Heart right ventricle (tissue), 16 donors: ENCODE measurements at places on chromosomes 7 and 10. TPM values are rescaled to one million over a fixed set of nuclear protein-coding genes. Genes with fewer than 3 reads are reported as not detected.

DNA sequence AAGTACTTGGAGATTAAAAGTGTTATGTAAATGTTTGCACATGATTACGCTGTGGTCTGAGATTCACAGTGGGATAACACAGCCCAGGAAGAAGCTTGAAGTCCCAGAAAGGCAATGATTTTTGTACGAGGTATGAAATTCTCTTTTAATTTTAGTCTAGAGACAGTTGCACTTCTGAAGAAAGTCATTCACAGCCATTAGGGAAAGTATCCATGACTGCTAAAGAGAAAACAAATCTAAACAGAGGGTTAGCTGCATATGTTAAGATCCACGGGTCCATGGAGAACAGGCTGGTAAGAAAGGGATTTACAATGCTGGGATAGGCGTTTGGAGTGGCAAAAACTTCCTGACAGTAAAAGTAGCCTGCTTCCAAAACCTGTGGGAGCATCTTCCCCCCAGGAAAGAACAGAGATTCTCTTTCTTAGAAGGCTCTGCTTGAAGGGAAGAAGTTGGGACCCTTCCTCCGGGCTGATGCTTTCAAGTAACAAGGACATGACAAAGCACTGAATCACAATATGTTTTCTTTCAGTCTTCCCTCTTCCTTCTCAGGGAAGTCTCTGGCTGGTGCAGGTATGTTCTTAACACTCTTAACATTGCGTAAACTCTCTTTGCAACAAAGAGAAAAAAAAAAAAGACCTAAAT is 220.8 kb upstream of the CELF2 start:
- DNase-seq, result no peak

- no peak for DNase-seq
These were observed 224.8 kb downstream of the DNAJB9 start for GRCh38 chr7:108794466-108794865.

- no peak for DNase-seq
These were observed 1061.8 kb upstream of the LRRTM3 start for GRCh38 chr10:65864036-65864435.

The IDI2 gene
- polyA plus RNA-seq, result 0.07 TPM

The DGKB gene
- under 0.01 TPM for polyA plus RNA-seq
